ENCODE measurements at places on chromosomes 2 and 18.

GRCh38 chr2:200305797-200306195 is 697 bp upstream of the SPATS2L start:
- peak; percentile 18 for DNase-seq

DNA sequence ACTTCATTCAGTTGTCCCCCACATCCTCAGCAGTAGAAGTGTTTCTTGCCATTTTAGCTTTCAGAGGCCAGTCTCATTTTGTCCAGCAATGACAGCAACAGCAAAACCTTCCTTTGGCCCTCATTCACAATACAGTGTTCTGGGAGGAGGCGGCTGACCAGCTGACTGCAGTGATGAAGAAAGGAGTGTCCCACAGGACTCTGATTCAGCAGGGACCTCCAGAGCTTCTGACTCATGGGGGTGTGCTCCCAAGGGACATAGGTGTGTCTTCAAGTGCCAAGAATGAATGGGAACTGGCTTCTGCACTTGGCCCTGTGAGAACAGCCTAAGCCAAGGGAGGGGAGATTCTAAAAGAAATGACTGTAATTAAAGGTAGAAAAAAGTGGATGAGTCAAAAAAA is 147.0 kb upstream of the PELI1 start:
- no peak for DNase-seq

DNA sequence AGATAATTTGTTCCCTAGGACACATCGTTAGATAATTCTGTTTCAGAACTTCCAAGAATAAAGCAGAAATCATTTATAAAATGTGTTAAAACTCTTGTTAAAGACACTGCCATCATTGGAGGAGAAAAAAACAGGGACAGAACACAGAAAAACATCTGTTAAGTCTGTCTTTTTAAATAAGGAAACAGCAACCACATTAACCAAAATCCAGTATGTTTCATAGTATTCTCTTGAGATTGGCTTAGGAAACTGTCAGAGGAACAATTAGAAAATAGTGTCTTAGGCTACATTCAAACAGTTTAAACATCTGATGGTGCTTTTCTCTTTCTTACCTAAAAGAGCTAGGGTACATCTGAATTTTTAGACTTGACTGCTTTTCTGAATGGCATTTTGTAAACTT is 81.6 kb downstream of the PMS1 start:
- DNase-seq, result no peak

- no peak for DNase-seq
These were observed 1431.7 kb upstream of the ACVR2A start for GRCh38 chr2:146413086-146413610.

DNA sequence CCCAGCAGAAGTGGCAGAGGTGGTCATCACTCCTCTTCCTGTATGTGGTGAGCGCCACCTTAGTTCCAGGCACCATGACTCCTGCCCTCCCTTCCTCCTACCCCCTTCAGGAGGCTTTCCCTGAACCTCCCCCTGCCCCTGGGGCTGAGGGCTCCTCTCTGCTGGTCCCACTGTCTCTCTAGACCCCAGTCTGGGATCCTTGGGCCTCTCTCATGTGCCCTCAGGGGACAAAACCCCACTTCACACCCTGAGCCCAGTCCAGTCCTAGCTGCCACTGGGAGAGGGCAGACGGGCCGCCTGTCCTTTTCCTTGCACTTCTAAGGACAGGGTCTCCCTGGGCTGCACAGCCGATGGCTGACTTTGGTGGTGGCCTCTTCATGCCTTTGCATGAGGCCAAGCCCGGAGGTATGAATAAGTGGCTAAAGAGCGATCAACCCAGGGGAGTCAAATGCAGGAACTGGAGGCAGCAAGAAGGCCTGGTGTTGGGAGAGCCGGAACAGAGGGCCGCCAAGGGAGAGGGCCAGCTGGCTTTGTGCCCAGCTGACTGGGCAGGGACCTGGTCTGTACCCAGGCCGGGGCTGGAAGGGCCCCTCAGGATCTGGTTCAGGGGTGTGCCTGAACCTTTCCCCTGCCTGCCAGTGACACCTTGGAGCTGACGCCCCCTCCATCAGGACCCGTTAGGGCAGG is 29.5 kb downstream of the GLI2 start:
- DNase-seq, result no peak

DNA sequence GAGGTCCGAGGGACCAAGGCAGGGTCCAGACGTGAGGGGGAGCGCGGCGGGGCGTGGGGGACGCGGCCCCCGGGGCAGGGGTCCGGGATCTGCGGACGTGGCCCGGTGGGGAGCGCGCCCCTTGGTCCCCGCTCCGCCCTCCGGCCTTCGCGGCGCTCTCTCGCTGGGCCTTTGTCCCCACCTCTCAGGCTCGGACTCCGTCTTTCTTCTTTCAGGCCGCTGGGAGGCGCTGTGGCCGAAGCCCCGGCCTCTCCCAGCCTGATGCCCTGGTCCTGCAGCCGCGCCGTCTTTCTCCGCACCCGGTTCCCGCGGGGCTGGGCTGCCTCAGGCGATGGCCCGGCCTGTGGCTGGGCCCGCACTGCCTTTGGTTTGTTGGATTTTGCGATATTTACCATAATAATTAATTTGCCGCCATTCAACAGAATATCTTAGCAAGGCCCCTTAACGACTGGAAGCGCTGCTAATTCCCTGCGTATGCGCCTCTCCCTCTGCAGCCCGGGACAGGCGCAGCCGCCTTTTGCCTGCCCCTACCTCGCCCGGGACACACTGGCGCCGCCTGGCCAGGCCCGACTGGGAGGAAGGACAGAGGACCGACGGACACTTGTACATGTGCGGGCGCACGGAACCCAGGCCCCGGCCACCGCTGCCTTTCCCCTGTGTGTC is 10.8 kb downstream of the SIX3 start:
- DNase-seq, result peak; percentile 64

DNA sequence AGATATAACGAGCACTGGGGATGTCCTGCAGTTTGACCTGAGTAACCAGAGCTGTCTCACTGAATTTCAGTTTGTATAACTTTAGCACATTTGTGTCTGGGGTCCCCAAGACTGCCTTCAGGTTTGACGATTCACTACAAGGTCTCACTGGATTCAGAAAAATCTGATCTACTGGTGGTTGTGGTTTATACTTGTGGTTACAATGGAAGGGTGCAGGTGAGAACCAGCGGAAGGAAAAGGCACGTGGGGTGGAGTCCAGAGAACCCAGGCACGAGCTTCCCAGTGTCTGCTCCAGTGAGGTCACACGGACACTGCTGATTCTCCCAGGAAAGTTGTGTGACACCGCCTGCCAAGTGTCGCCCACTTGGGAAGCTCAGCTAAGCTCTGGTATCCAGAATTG is 126.0 kb downstream of the ZNF236 start:
- DNase-seq, result no peak

DNA sequence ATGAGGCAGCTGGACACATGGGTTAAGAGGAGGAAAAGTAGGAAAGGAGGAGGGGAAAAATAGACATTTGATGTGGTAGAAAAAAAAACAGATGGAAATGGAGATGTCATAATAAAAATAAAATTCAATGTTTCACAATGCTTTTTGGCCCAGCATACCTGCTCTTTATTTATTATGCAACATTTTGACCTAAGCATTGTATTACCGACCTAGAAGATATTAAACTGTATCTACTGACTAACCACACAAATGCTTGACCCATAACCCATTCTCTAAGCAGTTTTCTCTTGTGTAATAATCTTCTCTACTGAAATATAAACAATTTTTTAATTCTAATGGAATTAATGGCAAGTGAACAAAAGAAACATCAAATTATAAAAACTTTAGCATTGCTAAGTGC is 362.3 kb downstream of the FBXO15 start:
- DNase-seq, result no peak

DNA sequence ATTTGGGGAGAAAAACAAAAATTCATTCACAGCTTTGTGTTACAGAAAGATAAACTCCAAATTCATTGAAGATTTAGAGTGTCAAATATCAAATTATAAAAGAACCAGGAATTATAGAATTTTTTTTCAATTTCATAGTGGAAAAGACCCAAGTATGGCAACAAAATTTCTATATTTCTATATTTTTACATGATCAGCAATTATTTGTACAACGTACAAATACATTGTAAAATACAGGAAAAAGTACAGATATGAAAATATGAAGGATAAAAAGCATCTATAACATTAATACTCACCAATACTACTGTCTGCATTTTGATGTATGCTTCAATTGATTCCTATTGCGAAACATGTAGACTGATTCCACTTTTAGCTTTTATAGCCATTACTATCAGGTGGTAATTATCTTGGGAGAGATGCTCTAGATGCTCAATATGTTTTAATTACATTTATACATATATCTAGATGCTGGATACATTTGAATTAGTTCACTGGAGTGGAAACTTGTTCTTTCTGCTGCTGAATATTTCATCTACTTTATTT is 4.0 kb downstream of the SH3YL1 start:
- no peak for DNase-seq

DNA sequence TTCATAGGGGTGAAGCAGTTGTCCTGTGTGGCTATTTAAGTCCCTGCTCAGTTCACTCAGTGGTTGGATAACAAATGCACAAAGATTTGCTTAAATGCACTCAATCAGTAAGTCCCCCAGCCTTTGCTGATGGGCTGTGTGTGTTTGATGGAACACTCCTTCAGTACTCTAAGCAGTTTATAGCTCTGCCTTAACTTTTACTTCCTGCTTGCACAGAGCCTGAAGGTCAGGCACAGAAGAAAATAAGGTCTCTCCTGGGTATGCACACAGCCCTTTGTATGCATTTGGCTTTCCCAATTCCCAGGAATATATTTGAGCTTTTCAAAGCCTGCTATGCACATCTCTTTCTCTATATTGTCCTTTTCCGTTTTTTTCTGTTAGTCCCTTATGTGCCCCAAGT is 208.7 kb upstream of the STK17B start:
- DNase-seq, result no peak

- no peak for DNase-seq
These were observed 65.1 kb downstream of the EDAR start for GRCh38 chr2:108923736-108924579.

DNA sequence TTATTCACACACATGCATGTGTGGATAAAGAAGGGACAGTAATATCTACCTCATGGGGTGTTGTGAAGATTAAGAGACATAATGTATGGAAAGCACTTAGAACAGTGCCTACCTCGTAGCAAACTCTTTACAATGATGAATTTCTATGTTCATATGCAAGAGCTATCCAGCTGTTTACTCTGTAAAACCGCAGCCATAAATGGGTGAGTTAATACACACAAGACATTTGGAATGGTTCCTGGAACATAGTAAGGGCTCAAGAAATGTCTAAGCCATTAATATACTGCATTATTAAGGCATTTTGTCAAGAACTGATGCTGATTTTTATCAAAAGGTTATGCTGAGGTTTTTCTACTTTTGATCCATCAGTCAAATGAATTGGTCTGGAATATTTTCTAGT is 1076.2 kb downstream of the TSN start:
- peak; percentile 10 for DNase-seq

- peak; percentile 58 for DNase-seq
These were observed 411.7 kb downstream of the DSEL start for GRCh38 chr18:67104700-67105284.

- no peak for DNase-seq
These were observed 340.1 kb downstream of the ARHGAP15 start for GRCh38 chr2:143469323-143469722.

DNA sequence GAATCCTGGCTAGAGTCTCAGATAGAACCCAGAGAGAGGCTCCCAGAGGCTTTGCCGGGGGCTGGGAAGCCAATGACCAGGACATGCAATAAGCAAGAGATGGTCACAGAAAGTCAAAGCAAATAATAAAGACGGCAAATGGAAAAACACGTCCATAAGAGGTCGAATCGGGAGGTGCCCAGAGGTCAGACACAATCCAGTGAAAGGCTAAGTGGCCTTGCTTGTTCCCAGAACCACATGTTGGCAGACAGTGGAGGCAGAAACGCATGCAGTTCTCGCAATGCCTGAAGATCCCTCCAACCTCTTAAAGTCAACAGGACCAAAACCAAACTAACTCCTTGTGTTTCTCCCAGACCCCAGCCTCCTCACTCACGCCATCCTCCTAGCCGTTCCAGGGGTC is 3.0 kb downstream of the CYB5A start:
- DNase-seq, result no peak

DNA sequence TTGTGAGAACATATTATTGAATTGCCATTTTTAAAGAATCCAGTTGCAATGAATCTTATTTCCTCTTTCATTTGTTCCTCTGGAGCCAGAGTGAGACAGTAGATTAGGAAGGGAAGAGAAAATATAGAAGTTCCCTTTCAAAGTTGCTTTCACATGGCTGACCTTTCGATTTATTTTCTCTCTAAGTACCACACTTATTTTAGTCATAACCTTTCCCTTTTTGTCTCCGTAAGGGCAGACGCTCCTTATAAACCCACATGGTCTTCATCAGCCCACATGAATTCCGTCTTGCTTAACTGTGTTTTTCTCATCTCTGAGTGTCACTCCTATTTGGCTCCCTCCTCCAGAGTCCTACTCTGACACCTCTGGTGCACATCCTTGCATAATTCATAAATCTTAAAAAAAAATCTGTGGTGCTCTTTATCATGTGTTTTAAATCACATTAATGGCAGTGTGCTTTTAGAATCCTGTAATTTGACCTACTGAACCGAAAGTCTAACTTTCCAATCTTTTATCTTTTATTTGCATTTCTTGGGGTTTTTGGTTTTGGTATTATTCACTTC is 38.5 kb upstream of the ZNF396 start:
- no peak for DNase-seq

- DNase-seq, result no peak
These were observed 107.3 kb downstream of the C1QL2 start for GRCh38 chr2:119051263-119051662.

DNA sequence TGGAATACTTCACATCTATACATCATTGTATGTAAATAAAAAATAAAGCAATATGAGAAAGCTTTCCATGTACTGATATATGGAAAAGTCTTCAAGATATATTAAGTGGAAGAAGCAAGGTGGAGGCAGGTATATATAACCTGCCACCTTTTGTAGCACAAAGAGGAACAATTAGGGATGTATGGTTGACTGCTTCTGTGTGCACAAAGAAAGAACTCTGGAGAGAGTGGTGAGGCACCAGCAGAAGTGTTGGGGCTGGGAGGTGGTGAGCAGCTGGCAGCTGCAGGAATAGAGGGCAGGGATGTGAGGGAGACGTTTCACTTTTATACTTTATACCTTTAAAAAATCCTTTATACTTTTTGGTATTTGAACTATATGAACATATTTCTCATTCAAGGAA is 26.1 kb downstream of the KIF5C start:
- no peak for DNase-seq

DNA sequence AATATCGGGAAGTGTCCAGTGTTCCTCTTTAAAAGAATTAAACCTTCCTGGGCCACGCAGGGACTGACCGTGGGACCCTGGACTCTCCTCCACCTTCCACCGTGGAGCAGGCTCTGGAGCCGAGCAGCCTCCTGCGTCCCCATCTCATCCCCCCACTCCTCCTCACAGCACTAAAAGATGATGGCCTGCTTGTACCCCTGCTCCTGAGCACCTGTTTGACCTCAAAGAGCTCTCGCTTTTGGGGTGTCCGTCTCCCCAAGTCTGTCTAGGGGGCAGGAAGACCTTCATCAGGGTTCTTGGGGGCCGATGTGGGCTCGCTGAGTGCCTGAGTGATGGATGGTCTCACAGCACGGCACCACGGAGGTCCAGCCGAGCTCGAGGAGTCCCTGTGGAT is 1.2 kb upstream of the SDC1 start:
- DNase-seq, result no peak

GRCh38 chr2:72893594-72894319 is 6.5 kb downstream of the SPR start:
- peak; percentile 70 for DNase-seq

GRCh38 chr2:55672630-55673029 is 21.0 kb downstream of the PNPT1 start:
- no peak for DNase-seq
